ENCODE measurements at places on chromosomes 12 and 14.

GRCh38 chr12:95641299-95641952 is 90.2 kb upstream of the USP44 start:
- DNase-seq = no peak

GRCh38 chr12:129863938-129864337 is 39.9 kb downstream of the TMEM132D start:
- DNase-seq = no peak

DNA sequence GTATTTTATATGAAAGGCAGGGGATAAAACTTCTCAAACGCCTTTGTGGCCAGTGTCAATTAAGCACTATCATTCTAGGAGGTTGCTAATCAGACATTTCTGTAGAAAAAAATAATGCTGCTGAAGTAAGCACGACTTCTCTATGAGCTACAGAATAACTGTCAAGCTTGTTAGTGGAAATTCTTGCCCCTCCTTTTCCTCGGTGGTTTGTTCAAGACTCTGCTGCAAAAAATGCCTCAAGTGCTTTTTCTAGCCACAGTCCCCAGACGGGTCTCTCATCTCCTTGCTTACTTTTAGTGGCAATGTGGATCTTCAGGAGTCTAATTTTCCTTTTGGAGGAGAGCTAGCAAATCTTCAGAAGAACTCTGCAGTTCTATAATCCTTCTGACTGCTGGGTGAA is 452.0 kb downstream of the FUT8 start:
- no peak for DNase-seq

DNA sequence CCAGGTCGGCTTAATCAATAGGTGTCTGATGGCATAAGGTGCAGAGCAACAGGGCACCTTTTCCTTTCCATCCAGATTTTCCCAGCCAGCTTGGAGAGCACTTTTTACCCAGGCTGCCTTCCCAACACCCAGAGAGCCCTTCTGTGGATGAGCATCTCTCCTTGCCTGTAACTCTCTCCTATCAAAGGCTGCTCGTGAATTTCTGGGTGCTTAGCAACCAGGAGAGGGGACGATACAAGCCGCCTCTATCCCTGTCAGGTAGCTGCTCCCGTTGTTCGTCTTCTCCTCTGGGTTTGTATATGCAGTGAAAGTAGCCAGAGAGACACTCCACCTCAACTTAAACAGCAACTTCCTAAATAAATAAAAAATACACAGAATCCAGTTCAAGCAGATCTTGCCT is 124.2 kb downstream of the CACNA1C start:
- DNase-seq = no peak

- DNase-seq = no peak
Observed at GRCh38 chr14:50311337-50311971, 575 bp downstream of the L2HGDH start.

DNA sequence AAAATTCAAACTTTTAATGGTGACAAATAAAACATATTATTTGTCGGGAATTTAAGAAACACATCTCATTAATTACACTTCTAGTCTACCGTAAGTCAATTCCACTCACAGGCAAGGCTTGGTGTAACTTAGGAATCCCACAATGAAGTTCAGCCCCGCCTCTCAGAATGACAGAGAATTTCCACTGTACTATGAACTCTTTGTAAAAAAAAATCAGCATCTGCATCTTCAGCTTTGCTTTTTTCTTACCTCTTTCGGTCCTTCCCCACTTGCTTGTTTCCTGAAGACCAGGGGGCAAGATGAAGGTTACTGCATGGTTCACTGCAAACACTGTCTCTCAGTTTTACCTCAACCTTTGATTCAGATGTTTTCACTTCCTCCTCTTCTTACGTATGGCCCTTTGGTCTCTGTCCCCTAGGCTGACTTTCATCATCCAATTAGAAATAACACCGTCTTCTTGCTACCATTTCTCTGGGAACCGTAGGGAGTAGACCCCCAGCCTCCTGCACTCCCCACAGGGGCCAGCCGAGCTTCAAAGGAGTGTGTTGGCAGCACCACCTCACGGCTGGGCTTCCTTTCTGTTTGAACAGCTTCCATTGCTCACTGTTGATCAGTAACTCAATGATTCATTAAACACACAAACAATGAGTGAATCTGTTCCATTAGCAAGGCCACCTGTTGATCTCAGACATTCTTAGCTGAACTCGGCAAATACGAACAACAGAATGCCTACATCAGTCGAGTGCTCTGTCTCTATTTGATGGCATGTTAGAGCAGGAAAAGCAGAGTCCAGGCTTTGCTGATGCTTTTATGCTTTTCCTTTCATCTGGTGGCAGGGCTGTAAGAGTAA is 343.0 kb downstream of the BMP4 start:
- DNase-seq = peak; percentile 65

GRCh38 chr12:31005256-31005943 is 68.3 kb upstream of the DDX11 start:
- no peak for DNase-seq

- DNase-seq = no peak
Observed at GRCh38 chr14:103834956-103835355, 12.4 kb downstream of the PPP1R13B start.

- DNase-seq = no peak
Observed at GRCh38 chr14:28879573-28879996, 113.0 kb downstream of the FOXG1 start.

- no peak for DNase-seq
Observed at GRCh38 chr12:19811922-19812321, 372.6 kb downstream of the AEBP2 start.

DNA sequence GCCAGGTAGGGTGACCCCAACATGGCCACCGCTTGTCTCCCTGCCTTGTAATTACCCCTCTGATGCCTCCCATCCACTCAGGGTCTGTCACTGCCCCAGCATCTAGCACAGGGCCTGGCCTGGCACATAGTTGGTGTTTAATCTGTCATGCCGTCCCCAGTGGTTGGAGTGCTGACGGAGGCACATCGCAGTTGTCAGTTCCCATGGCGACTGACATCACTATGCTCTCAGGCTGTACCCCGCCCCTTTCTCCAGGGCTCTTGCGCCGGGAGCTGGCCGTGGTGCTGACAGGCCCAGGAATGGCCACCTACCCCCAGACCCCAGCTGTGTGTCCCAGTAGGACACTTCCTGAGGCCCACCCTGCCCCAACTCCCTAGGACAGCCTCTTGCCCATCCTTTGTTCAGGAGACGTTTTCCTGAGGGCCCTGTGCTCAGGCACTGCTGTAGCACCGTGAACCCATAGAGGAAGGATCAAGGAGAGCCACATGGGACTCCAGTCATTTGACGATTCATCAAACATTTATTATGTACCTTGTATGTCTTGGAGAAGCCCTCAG is 23.0 kb downstream of the FAM222A start:
- DNase-seq = no peak

DNA sequence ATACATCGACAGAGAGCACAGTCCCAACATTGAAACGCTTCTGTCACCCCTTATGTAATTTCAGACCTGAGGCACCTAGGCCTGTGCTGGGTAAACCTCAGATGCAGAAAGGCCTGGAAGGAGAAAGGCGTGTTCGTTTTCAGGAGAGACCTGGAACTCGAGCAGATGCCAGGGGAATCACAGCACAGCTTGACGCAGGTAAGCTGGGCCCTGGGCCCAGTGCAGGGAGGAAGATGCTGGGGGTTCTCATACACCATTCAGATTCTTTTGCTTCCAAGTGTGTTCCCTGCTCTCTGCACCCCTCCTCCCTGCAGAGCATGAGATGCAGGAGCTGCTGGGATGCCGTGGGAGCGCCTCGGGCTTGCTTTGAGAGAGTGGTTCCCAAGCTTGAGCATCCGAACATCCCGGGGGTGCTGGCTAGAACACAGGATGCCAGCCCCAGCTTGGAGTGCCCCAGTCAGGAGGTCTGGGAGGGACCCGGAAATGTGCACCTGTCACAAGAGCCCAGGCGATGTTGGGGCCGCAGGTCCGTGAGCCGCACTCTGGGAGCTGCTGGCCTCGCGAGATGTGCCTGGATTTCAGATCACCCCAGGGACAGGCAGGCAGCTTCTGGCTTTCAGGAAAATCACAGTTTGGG is 35.9 kb downstream of the FZD10 start:
- DNase-seq = no peak
